CD4-positive, alpha-beta T cell treated with Interleukin-4 for 1 hour (primary cell): ENCODE measurements at places on chromosomes 12 and 14.

GRCh38 chr12:10220398-10221077 is 7.9 kb downstream of the GABARAPL1 start:
- no peak for DNase-seq

DNA sequence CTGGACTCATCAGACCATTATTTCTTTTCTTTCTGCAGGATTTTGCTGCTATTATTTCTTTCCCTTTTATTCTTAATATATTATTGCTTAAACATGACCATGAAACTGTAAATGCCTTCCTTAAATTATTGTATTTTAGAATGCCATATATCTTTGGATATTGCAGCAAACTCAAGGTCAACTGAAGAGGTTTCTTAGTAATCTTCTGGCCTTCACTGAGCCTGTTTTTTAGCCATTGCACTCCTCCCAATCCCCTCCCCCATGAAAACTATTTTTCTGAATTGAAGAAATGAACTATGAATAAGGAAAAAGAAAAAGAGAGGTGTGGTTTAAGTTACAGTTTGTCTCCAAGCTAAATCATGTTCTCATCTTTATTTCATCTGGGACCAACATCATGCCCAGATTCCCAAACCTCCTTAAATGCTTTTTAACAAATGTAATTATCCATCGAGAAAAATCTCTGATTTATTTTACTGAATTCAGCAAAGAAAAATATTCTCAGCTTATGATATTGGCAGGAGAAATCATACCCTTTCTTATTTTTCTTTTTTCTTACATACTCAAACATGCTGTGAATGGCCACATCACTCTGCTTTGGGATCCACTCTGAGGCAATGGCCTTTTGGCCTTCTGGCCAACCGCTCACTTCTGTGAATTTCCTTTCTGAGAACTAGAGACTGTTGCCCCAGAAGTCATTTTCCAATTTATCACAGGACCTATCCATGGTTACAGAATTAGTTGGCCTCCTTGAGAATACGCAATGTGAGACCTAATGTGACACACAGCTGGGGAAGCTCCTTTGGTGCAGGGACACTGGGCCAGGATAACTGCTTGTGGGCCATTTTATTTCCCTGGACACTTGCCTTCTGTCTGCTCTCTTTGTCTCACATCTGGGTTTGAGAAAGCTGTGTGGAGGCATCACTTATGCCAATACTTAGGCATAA is 50.9 kb downstream of the IGF1 start:
- no peak for DNase-seq

GRCh38 chr12:46977871-46978375 is 101.5 kb upstream of the PCED1B start:
- DNase-seq = no peak

DNA sequence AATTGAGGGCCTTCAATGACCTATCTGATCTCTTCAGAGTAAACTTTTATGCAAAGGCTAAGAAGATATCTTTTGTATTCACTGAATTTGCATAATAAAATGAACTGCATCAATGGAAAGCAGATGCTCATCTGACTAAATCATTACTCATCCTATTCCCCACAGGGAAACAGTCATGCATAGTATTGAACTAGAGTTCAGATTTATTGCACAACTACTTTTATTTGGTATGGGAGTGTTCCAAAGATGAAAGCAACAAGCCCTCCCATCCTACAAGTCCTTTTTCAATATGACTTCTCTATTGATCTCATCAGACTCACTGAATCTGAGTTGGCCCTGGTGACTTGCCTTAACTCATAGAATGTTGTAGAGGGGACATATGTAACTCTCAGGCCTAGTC is 159.8 kb downstream of the KITLG start:
- no peak for DNase-seq

DNA sequence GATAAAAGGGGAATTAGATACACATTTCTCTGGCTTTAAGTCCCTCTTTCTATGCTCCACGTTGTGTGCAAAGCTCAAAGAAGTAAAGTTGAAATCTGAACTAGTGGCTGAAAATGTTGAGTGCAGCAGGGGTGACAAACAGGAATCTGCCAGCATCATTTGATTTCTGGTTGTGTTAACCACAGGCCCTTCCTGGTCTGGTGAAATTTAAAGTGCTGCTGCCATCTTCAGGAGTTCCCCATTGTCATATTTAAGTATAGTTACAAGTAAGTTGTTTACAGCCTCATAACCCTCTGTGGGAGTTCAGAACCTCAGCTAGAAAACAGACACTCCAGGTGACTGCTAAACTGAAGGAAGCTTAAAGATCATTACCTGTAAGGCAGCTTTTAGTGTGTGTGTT is 90.9 kb upstream of the CCDC196 start:
- DNase-seq = peak; percentile 39

DNA sequence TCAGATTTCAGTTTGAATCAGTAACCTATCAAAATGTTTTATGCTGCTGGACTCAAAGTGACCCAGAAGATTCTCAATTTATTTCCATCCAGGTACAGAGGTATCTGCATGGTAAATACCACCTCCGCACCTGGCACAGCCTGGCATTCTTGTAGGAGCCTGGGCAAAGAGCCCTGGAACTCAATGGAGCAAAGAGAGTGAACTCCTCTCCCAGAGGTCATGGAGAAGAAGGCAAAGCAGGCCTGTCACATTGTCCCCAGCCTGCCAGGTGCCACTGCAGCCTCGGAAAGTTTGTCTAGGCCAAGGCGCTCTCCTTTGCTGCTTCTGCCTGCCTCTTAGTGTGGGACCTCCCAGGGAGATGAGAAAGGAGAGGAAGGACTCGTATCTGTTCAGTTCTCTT is 319.8 kb downstream of the ZFP36L1 start:
- no peak for DNase-seq

DNA sequence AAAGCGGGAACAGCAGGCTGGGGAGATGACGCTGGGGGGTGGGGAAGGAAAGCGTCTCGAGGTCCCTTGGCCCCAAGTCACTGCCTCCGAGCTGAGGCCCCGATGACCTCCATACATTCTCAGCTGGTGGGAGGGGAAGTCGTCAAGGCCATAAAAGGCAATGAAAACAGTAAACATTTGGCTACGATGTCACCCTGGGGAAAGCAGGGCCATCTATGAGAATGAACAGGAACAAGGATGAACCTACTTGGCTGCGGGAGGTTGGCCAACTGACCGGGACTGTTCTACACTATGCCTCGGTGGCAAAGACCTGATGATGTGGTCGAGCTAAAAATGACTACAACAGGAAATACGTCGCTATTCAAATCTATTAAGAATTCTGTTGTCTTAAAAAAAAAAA is 19.5 kb downstream of the PRKAB1 start:
- no peak for DNase-seq

DNA sequence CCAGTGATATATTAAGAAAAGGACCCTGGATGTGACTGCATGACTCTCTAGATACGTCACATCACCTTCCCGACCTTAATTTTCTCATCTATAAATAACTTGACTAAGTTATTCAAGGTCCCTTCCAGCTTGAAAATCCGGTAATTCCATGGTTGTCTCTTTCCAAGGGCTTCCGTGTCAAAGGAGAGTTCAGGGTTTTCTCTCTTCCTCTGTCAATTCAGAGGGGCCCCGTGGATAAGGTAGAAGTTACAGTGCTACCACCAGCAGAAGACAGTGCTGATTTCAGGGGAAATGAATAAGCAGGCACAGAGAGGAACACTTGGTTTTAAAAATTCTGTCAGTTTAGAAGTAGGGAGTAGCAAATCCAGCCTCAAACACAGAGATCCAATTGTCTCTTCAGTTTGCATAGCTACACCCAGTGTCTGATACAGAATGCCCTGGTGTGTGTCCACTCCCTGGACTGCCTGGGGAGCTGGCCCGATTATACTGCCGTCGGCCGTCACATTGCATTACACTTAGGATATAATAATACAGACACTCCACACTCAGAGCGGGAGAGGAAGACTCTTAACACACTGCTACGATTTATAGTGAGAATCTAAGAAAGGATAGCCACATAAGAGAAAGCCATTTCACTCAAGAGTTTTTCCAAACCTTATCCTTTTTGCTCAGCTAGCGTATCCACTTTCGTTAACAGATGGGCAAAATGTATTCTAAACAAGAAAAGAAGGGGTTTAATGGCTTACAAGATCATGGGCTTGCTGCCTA is 54.7 kb upstream of the GTF2A1 start:
- no peak for DNase-seq

DNA sequence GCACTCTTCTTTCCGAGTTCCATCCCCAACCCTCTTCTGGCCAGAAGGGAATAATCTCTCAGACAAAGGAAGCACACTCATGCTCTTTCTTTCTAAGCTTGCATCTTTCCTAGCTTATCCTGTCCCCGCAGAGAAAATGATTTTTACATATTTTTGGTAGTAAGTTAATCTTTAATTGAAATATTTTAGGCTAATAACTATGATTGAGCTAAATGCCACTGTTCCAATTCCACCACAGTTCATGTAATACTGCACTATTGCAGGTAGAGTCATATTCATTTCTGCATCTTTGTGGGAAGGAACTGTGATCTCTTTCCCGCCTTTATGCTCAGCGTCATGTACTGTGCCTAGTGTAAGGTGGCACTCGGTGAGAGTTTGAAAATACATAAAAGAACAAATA is 158.9 kb upstream of the FOXG1 start:
- no peak for DNase-seq

DNA sequence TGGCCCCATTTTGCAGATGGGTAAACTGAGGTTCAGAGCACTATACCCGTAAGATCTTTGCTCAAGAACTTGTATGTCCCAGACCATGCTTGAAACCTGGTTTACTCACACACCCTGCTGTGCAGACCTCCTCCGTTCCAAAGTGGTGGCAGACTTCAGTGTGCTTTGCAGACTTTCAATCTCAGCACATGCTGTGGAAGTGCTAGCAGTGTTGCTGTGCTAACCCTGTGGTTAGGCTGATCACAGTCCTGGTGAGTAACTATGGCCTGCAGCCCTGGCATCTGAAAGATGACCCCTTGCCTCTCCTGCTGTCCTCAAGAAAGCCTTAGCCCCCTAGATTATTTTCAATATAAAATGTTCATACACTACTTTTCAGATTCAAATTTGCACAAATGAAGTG is 450.6 kb downstream of the DPF3 start:
- no peak for DNase-seq

- no peak for DNase-seq
These were observed 20.4 kb downstream of the YAF2 start for GRCh38 chr12:42217656-42218055.
